ENCODE measurements at places on chromosomes 4 and X. TPM values are rescaled to one million over a fixed set of nuclear protein-coding genes. Genes with fewer than 3 reads are reported as not detected.

NSG1 gene
- total RNA-seq = 2.7 TPM

NKX6-1 gene
- total RNA-seq = not detected

AP1S2 gene
- total RNA-seq = 93.1 TPM

PTPN13 gene
- total RNA-seq = 0.27 TPM

ERAS gene
- not detected for total RNA-seq

DGAT2L6 gene
- total RNA-seq = not detected

ARMCX1 gene
- total RNA-seq = 23.5 TPM

H2BW2 gene
- total RNA-seq = not detected

FGFR3 gene
- 3.9 TPM for total RNA-seq

HTN3 gene
- total RNA-seq = not detected

CEP135 gene
- 5.1 TPM for total RNA-seq

PHEX gene
- total RNA-seq = 0.40 TPM

VCX2 gene
- not detected for total RNA-seq

MAGEA6 gene
- total RNA-seq = not detected

TGIF2LX gene
- not detected for total RNA-seq

TEX11 gene
- not detected for total RNA-seq

ASB9 gene
- 27.0 TPM for total RNA-seq
